Femur (tissue), 1 donor: ENCODE measurements at places on chromosomes 6 and 20.

DNA sequence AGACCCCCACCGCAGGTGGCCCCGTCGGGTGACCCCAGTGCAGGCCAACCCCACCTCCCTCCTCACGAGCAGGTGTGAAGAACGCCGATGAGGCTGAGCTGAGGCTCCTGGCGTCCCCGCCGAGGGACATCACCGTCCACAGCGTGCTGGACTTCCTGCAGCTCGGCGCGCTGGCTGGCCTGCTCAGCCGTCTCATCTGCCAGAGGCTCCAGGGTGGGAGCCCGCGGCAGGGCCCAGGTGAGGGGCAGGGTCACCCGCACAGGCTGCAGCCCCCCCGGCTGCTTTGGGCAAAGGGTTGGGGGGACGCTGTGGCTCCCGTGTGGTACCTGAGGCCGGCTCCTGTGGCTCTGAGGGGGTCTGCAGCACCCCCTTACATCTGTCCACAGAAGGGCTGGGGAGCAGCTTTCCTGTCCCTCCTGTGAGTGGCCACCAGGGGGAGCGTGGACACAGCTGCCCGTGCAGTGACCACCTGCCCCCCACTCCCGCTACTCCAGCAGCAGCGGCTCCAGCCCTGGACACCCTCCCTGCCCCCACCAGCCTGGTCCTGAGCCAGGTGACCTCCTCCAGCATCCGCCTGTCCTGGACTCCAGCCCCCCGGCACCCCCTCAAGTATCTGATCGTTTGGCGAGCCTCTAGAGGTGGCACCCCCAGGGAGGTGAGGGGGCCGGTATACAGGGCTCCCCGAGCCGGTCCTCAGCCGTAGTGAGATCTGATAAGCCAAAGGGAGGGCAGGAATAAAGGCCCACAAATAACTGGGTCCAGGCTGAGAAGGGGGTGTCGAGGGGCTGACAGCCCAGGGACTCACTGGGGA is 16.5 kb downstream of the COL20A1 start:
- peak; percentile 78 for DNase-seq

GRCh38 chr6:137361701-137362100 is 132.5 kb downstream of the OLIG3 start:
- no peak for DNase-seq

DNA sequence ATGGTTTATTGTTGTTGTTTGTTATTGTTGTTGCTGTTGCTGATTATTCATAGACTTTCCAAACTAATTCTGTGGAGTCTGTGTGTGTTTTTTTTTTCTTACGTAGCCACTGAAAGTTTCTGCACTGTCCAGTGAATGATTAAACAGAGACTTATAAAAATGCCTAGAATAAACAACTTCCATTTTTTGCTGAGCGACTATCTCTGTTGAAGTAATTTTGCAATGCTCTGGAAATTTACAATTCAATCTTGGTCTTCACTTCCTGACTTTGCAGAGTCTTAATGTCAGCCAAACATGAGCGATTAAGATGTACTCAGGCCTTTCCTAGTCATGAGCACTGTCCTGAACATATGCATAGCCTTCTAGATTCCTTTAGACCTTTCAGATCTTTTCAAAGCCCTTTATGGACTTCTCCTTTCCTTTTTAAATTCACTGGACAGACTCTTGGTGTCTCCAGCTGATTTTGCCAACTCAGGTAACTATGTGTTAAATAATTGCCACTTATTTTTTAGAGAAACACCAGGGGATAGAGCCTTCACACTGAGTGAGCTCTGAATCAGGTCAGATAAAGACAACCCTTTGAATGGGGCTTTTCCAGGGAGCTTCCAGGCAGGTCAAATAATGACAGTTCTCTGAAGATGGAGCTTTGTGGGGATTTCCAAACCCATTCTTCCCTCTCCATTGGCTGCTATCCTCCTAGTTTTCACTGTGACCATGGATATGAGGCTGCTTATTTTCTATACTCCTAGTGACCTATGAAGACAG is 622.8 kb upstream of the EPHA7 start:
- no peak for DNase-seq

- DNase-seq, result no peak
These were observed 94.4 kb upstream of the MAP7 start for GRCh38 chr6:136644597-136644952.

DNA sequence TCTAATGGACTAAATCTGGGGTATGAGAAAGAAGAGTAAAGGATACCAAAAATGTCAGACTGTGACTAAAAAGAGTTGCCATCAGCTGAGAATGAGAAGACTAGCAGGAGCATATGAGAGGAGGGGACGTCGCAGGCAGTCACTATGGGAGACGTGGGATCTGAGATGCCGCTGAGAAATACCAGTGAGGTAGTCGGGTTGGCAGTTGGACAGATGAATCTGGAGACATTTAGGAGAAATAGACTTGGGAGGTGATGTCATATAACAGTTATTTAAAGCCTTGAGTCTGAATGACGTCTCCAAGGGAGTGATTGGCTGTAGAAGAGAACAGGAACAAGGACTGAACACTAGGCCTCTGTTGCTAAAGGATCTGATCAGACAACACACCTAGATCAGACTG is 51.5 kb upstream of the TRIM26 start:
- no peak for DNase-seq
